ENCODE measurements at places on chromosomes 16 and 17. TPM values are rescaled to one million over a fixed set of nuclear protein-coding genes. Genes with fewer than 3 reads are reported as not detected.

GRCh38 chr17:36726199-36726598 lies 124.8 kb downstream of the MRM1 start:
- DNase-seq = no peak

GRCh38 chr17:62727916-62728672 lies 80.0 kb downstream of the MARCHF10 start:
- DNase-seq = no peak

- no peak for DNase-seq
These were observed 5.1 kb downstream of the BAHCC1 start for GRCh38 chr17:81400154-81400977.

Gene EIF1
- 825 TPM for polyA plus RNA-seq

Gene PHF12
- polyA plus RNA-seq = 38.9 TPM
